A673 (cell line): ENCODE measurements at places on chromosomes 4 and X. TPM values are rescaled to one million over a fixed set of nuclear protein-coding genes. Genes with fewer than 3 reads are reported as not detected.
A peak's percentile ranks its signal among the peaks of the same experiment; 100 is the strongest.

DNA sequence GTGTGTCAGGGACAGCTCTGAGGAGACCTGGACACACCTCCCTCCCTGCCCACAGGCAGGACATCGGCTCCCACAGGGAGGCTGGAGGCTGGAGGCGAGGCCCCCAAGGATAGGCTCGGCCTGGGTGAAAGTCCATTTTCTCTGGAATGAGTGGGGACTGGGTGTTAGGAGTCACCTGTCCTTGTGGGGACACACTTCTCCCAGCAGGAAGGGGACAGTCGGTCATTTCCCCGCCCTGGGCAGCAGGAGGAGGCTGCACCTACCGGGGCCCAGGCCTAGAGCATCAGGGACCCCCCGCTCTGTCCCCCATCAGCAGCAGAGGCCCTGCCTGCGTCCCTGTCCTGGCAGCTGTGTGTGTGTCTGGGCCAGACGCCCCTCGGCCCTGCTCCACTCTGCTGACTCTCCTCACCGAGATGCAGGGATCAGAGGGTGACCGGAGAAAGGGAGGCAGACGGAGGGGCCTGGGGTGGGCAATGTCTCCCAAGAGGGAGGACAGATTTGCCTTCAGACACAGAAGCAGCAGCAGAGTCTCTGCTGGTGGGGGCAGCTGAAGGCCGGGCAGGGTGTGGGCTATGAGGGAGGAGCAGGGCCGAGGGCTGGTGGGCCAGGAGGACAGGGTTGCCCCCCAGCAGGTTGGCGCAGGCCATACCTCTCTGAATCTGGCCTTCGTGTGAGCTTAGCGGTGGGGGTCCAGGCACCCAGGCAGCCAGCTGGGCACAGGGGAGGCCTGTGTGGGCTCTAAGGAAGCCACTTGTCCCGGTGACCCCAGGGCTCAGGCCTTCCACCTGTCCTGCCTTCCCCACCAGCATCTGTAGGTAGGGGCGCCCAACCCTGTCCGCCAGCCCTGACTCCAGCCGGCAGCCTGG lies 125.7 kb upstream of the NKX1-1 start:
- DNase-seq: no peak

- DNase-seq: no peak
Measured at GRCh38 chr4:184432127-184432922, 42.0 kb downstream of the IRF2 start.

GRCh38 chrX:121151293-121151692 lies 103.9 kb downstream of the GLUD2 start:
- no peak for DNase-seq

DNA sequence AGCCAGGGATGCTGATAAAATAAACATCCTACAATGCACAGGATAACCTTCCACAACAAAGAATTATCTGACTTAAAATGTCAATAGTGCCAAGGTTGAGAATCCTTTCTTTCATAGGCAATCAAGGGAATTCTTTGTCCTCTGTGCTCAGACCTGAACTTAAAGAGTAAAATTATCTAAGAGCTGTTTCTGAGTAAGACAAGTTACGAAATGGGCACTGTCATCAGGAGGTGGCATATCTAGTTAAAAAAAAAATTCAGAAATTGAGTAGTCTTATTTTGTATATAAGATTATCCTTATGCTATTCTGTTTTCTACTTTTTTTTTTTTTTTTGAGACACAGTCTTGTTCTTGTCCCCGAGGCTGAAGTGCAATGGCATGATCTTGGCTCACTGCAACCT lies 3.3 kb upstream of the RAB33B start:
- no peak for DNase-seq

Gene CRLF2
- total RNA-seq: not detected in 2 replicates

- DNase-seq: no peak
Measured at GRCh38 chr4:5553801-5554200, 154.6 kb downstream of the EVC2 start.

DNA sequence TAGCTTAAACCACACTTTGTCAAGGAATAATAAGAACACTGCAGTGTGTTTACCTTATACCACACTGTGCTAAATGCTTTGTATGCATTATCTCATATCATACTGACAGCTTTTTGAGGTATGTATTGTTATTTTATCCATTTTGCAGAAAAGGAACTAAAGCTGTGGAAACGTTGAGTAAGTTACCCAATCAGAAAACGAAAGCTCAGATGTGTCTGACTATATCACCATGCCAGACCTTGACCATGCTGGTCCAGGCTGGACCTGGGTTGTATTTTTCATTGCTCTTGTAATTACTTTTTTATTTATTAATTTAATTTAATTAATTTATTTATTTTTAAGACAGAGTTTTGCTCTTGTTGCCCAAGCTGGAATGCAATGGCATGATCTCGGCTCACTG lies 2.1 kb downstream of the HSD17B11 start:
- DNase-seq: no peak

Gene LPAR4
- total RNA-seq: 7.1 and 7.2 TPM in 2 replicates

DNA sequence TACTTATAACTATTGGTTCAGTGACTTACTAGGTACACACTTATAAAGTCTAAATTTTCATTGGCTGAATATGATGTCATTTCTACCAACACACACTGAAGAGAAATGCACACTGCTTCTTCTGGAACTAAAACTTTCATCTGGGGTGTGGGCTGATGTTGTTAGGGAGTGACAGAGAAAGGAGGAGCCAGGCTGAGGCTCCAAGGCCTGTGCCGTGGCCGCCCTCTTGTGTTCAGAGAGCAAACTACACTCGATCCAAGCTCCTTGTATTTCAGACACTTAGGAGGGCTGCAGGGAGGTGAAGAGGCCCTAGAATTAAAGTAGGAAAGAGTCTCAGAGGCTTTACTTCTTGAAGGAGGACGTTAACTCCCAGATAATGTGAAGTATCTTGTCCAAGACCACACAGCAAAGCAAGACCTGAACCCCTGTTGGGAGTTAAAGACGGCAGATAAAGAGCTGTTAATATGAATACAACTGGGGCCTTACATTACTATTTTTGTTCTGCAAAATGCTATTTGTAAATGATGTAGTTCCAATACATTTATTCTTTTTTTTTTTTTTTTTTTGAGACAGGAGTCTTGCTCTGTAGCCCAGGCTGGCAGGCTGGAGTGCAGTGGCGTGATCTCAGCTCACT lies 137.5 kb downstream of the AFAP1 start:
- peak; percentile 85 for DNase-seq

DNA sequence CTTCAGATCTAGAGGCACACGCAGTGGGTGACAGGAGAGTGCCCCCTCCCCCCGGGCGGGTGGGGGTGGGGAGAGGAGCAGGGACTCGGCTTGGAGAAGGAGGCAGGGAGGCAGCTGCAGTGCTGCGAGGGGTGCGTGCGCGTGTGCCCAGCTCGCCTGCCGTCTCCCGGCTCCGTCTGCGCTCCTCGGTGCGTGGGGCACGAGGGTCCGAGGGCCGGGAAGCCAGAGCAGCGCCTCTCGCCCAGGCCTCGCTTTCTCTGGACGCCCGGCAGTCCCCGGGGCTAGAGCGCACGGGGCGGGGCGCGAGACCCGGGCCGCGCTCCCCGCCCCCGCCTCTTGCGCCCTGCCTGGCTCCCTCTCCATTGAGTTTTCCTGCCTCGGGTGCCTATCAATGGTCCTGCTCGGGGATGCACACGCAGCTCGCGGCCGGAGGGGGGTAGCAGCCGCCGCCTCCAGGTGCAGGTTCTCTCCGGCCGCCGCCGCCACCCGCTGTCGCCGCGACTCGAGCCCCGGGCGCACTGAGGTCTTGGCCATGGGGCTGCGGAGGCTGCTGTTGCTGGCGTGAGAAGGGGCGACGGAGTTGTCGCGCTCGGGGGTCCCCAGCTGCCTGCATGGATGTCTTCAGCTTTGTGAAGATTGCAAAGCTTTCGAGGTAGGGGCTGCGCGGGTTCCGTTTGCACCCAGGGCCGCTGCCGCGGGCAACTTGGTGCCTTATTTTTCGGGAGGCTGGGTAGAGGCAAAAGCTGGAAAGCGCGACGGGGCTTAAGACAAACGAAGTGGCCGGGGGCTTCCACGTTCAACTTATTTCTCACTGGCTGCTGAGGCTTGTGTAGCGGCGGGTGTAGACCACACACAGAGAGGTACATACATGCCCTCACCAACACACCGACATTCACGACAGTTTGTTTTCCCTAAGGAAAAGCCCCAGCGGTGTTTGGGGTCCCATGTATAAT lies at the start of gene FRMPD4:
TSS of gene FRMPD4 (plus strand) at position 113 of the 953 bp plus-strand sequence. CDS start at position 612, 499 bp downstream.
- DNase-seq: no peak

DNA sequence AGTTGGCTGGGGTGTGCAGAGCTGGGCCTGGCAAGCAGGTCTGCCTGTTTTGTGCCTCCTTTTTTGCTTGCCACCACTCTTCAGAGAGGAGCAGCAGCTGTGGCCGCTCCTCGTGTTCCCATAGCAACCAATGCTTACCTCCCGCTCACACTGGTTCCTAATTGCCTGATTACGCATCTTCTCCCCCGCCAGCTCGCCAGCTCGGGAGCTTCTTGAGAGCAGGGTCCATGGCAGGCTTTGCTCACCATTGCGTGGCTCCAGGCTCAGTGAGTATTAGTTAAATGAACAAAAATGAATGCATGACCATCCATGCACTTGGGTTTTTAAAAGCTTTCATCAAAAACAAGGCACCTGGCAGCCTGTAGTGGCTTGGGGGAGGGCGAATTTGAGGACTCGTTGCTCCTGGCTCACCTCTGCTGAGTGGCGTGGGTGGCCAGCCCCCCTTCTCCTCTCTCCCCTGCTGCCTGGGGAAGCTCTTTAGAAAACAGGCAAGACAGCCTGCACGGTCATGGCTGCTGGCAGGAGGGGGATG lies 14.2 kb upstream of the PJA1 start:
- DNase-seq: no peak

- peak; percentile 50 for DNase-seq
Measured at GRCh38 chr4:87657525-87657924, 7.4 kb downstream of the DMP1 start.

- DNase-seq: no peak
Measured at GRCh38 chr4:78667325-78667724, 108.8 kb upstream of the BMP2K start.

Gene F8A2
- not detected in 2 replicates for total RNA-seq

GRCh38 chr4:23930750-23931488 lies 41.1 kb upstream of the PPARGC1A start:
- no peak for DNase-seq

DNA sequence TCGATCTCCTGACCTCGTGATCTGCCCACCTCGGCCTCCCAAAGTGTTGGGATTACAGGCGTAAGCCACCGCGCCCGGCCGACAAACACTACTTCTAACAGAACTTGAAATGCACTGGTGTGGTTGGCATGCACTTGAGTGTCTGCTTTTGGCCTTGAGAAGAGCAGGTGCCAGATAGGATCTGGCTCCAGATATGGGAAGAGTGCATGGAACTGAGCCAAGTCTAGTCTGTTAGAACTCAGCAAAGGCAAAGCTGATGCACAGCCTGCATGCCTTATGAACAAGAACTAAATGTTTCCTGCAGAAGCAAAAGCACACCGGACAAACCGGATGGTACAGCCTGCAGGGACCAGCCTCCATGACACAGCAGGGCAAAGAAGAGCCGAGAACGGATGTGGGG lies 35.1 kb upstream of the TBL1X start:
- peak; percentile 26 for DNase-seq

- peak; percentile 18 for DNase-seq
Measured at GRCh38 chr4:145299380-145300076, 119.1 kb upstream of the OTUD4 start.

DNA sequence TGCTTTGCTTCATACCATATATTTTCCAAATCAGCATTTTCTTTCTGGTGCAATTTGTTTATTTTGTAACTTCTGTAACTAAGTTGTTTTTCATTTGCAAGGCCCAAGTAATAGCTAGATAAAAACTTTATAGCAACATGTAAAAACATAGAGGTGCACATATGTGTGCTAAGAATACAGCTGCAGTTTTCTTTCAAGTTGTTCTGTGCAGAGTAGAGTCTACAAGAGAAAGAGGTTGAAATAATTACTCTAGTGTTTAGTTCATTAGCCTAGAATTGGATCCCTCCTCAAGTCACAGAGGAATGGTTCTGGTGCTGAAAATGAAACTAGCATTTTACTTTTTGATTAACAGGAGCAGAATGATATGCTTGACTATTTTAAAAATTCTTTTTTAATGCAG lies 32.2 kb upstream of the PDLIM5 start:
- no peak for DNase-seq

- DNase-seq: no peak
Measured at GRCh38 chrX:68660746-68661145, 13.3 kb downstream of the STARD8 start.

DNA sequence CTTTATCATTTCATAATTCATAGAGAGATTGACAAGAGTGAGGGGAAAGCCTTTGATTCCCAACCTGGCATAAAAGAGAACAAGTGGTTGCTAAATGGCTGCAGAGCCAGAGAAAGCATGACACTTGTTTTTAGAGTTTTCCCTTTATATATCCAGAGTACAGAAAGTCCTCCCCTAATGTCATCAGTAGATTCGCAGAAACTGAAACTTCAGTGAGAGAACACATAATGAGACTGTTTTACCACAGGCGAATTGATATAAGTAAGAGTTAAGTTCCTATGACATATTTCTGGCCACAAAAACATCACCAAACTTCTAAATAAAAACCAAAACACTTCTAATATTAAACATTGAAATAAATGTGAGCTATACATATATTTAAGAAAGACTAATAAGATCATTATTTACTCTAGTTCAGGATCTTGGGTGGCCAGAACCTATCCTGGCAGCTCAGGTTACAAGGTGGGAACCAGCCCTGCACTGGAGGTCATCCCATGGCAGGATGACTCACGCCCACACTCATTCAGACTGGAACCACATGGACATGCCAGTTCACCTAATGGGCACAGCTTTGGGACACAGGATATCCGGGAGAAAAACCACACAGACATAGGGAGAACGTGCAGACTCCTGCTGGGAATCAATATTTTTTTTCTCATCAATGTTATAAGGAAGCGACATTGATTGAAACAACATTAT lies 35.5 kb downstream of the NWD2 start:
- no peak for DNase-seq

Gene KIT
- total RNA-seq: 9.4 and 9.5 TPM in 2 replicates

Gene TEC
- 6.8 and 6.9 TPM in 2 replicates for total RNA-seq

DNA sequence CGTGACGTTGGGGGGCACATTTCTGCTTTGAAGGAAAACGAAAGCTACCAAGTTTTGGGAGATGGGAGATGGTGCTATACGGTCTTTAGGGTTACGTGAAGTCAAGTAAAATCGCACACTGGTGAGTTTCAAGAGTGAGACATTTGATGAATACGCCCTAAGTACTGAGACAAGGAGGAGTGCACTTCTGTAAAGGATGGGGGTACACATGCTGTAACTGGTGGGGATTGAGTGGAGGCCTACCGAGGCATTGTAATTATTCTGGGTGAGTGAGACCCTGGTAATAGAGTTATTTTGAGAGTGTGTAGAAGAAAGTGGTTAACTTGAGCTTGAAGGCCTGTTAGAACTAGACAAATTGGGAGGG lies 536 bp downstream of the SH3BGRL start:
- DNase-seq: no peak

- peak; percentile 10 for DNase-seq
Measured at GRCh38 chrX:46447384-46447783, 97.8 kb downstream of the ZNF674 start.
